Hematopoietic multipotent progenitor cell treated with erythropoietin and hydrocortisone succinate and interleukin-3 and kit ligand, for 8 days (in vitro differentiated cells): ENCODE measurements at places on chromosomes 16 and 17.

DNA sequence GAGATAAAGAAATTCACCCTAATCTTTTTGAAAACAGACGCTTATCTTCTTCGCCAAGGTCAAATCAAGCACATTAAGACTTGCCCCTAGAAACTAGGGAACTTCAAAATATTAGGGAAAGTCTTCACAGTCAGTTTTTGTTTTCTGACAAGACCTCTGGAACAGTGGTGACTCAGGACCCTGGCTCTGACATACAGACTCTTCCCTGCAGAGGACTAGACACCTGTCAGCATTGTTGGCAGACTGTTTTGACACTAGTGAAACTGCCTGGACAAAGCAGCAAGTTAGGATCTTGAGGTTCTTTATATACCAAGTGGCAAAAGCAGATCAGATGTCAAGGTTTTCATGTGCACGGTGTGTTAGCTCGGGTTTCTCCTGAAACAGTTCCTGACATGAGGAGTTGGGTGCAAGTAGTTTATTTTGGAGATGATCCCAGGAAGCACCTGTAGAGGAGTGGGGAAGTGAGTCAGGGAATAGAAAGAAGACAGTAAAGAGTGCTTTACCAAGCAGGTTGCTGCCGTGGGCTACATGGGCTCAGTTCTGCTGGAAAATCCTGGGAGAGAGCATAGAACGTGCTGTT, 182.0 kb upstream of the IRX5 start:
- DNase-seq = no peak

DNA sequence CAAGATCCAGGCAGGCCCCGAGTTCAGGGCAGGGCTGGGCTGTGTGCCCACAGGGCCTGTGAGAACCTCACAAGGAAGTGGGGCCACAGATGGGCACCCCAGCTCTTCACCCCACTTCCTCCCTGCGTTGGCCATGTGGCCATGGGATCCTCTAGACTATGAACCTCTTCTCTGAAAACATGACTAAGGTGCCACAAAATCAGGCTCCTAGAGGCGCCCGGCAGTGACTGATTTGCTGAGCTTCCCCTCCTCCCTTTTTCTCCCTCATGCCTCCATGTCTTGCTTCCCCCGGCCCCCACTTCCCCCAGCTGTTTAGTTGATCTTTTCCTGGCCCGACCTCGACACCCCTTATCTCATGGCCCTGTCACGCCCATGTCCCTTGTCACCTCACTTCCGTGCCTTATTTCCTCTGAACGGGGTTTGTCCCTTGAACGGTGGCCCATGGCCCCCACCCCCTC, 87.1 kb downstream of the KCNJ12 start:
- DNase-seq = no peak

DNA sequence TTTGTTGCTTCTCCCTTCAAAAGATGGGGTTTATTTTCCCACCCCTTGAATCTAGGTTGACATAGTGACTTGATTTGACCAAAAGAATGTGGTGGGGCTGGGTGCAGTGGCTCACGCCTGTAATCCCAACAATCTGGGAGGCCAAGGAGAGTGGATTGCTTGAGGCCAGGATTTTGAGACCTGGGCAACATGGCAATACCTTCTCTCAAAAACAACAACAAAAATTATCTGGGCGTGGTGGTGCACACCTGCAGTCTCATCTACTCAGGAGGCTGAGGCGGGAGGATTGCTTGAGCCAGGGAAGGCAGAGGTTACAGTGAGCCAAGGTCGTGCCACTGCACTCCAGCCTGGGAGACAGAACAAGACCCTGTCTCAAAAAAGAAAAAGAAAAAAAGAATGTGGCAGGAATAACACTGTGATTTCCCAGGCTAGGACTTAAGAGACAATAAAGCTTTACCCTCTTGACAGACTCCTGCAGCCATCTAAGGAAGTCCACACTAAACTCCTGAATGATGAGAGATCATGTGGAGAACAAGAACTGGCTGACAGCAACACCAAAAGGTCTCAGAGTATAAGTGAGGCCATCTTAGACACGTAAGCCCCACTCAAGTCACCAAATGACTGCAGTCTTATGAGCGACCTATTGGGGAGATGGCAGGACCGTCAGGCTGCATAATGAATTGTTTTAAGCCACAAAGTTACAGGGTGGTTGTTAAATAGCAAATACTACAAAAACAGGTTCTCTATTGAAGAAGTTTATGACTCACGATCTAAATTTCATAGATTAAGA, 37.0 kb downstream of the FBXL20 start:
- DNase-seq = no peak

DNA sequence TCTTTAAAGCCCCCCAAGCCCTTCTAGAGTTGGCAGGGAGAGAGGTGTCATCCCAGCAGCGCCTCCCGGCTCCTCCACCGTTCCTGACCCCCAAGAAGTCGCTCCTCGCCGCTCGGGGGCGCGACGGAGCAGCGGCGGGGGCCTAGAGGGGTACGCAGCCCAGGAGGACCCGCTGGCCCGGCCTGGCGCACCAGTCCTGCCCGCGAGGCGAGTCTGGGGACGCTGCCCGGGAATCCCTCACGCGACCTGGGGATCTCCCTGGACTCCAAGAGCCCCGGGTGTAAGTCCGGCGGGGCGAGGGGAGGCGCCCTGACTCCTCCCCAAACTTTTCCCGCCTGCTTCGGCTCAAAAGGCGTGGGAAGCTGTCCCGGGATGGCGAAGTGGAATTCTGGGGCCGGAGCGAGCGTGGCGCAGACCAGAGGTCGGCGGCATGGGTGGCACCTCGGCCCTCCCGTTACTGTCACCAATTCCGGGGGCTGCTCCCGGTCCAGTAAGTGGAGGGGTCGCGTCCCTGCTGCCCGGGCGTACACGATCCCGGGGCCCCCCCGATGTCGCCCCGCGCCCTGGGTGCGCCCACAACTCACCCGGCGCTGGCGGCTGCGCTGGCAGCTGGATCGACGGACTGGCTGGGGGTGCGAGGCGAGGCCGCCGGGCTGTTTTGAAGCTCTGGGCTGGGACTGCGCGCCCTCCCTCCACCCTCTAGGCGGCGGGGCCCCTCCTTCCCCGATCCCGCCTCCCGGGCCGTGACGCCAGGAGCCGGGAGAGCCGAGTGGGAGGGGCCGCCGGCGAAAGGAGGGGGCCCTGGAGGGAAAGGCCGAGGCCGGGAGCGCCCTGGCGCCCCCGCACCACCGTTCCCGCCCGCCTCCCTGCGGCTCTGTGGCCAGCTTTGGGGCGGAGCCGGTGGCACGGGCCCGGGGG, at the start of gene EMP2:
Gene EMP2 (minus strand): TSS at position 634 of the 918 bp plus-strand sequence. CDS start 32,981 bp downstream, outside the sequence.
- peak; percentile 48 for DNase-seq

DNA sequence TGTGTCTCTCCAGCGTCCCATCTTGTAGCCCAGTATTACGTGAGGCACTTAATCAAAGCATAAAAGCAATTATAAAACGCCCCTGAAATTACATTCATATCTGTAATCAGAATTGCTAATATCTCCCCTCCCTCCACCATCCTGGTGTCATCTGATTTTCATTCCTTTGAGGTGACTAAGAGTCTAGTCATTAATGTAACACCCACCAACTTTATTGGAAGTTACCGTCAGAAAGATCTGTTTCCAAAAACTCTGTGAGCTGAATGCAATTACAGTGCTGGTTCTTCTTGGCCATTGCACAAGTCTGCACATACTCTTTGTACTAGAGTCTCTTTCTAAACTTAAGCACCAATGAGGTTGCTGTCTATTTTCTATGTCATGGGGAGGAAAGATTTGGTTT, 12.5 kb upstream of the MAF start:
- DNase-seq = no peak

DNA sequence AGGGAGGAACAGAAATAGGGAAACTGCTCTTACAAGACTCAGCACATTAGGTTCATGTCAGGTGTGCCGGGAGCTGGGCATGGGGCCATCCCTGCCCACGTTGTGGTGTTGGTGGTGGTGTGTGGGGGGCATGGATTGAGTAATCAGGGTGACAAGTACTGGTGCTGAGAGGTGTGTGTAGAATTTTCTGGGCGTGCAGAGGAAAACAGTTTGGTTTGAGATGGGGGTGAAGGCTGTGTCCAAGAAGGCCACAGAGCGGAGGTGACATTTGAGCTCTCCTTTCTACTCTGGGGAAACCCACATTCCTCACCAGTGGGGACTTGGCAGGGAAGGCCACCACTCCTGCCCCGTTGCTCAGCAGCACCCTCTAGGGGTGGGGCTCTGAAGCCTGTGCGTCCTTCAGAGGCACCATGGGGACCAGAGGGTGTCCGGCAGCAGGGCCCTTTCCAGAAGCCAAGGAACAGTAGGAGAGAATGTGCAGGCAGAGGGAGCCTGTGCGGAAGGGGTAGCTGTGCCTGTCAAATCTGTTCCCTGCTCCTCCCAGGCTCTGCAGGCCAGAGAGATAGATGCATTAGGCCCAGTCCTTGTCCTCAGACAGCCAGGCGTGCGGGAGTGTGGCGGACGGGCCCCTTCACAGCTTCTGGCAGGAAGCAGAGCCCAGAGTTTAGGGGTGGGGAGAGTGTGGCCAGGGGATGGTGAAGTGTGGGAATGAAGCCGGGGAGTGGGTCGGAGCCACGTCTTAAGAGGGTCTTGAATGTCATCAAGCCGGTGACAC, 48.7 kb upstream of the GSE1 start:
- peak; percentile 62 for DNase-seq

DNA sequence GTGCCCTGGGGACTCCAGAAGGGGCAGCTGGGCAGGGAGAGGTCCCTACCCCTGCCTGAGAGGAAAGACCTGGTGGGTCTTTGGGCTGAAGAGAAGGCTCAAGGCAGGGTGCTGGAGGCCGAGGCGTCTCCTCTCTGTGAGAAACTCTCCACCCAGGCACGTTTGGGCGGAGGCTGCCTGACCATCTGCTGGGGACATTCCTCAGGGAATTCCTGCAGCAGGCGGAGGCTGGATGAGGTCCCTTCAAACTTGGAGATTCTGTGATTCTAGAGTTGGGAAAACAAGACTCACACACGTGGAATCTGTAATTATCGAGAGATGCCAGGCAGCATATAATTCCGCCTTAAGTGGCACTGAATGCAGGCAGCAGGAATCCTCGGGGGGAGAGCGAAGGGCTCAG, 21.1 kb upstream of the PHF12 start:
- no peak for DNase-seq

DNA sequence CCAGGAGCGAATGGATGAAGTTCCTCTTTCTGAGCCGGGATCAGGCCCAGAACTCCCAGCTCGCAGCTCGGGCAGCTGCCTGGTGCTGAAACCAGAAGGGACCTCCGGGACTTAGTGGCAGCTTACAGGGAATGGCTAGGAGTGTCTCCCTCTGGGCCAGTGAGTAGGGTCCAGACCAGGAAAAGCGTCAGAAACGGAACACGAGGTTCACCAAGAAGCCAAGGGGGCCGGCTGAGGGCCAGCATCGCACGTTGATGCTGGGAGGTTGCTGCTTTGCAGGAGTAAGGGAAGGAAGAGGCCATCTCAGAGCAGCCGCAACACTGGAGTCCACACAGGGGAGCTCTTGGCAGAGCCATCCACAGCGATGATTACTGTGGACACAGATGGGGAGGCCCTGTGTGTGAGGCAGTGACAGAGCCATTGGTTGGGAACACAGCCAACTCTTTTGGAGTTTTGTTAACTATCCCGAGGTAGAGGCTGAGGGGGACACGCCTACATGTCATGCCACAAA, 74.0 kb upstream of the CREBBP start:
- DNase-seq = no peak

- no peak for DNase-seq
Observed at GRCh38 chr17:72624652-72625051, 467.8 kb downstream of the SLC39A11 start.

- no peak for DNase-seq
Observed at GRCh38 chr17:9249245-9249953, 228.1 kb downstream of the NTN1 start.

GRCh38 chr17:69637446-69638156, 223.1 kb downstream of the MAP2K6 start:
- DNase-seq = no peak

- DNase-seq = no peak
Observed at GRCh38 chr17:70912716-70913485, 743.6 kb downstream of the KCNJ2 start.

- no peak for DNase-seq
Observed at GRCh38 chr16:27390151-27390550, 11.8 kb upstream of the IL21R start.

DNA sequence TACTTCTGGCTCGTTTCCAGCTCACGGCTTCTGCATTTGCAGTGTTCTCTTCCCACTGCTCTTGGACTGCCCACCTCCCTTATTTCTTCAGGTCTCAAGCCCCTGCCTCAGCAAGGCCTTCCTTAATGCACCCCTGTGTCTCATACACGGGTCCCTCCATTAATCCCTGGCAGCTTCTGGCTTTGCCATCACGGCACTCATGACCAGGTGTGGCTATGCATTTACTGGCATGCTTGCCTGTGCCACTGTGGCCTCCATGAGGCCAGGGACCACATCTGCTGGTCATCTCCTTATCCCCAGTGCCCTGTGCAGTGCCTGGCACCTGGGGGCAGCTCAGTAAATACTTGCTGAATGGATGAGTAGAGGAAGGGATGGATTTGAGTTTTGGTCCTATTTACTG, 114.1 kb downstream of the C16orf78 start:
- DNase-seq = no peak

GRCh38 chr17:44935116-44935515, 12.5 kb downstream of the KIF18B start:
- no peak for DNase-seq

- DNase-seq = no peak
Observed at GRCh38 chr17:80053102-80053501, 16.7 kb downstream of the CCDC40 start.

GRCh38 chr16:20844054-20844453, 37.7 kb downstream of the REXO5 start:
- DNase-seq = no peak

DNA sequence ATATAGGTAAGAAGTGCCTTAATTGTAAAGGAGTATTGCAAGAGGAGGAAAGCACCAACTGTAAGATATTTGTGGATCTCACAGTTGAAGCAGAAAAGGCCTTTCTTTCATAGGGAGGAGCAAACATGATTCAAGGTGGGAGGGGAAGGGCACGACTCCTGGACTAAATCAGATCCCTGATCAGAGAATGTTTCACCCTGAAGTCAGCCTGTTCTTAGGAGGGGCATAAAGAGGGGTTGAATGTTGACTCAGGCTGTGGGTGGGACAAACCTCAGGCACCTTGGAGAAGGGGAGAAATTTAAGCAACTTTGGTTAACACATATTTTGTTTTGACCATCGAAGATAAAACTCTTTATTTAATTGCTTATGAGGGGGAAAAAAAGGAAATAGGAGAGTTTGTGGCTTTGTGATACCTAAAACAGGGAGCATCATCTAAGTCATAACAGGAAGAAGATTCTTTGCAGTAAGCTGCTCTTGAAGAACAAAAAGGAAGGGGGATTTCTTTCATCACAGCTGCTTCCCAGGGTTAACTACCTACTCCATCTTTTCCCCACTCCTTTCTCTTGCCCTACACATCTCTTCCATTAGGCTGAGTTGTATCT, 158.6 kb upstream of the ZNF267 start:
- DNase-seq = no peak

GRCh38 chr16:27500801-27501200, 48.9 kb downstream of the GTF3C1 start:
- no peak for DNase-seq

GRCh38 chr17:9924735-9925191, 19.7 kb upstream of the RCVRN start:
- DNase-seq = peak; percentile 75

- DNase-seq = no peak
Observed at GRCh38 chr16:3029491-3030221, 5.8 kb downstream of the THOC6 start.

GRCh38 chr16:88815901-88816589, 4.3 kb upstream of the APRT start:
- peak; percentile 50 for DNase-seq

- no peak for DNase-seq
Observed at GRCh38 chr16:74521691-74522090, 85.2 kb downstream of the GLG1 start.
